ENCODE measurements at places on chromosomes 16 and 17. TPM values are rescaled to one million over a fixed set of nuclear protein-coding genes. Genes with fewer than 3 reads are reported as not detected.

DNA sequence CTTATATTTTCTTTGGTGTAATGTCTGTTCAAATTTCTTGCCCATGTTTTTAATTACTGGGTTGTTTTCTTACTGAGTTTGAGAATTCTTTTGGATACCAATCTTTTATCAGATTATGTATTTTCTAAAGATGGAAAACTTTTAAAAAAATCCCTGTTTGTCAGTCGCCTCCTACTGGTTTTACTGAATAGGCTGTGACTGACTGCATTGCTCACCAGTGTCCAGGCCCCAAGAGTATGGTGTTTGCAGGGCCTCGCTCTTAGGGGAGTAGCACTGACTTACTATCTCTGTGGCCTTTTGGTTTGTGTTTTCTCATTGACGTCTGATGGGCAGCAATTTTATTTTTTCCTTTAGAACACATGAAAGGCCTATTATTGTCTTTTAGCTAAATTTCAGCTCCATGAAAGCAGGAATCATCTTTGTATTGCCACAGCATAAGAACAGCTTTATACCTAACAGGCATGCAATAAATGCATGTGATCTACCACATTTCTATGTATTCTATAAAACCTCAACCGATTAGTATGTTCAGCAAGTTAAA, 188.4 kb downstream of the AATF start:
- no peak for DNase-seq

DNA sequence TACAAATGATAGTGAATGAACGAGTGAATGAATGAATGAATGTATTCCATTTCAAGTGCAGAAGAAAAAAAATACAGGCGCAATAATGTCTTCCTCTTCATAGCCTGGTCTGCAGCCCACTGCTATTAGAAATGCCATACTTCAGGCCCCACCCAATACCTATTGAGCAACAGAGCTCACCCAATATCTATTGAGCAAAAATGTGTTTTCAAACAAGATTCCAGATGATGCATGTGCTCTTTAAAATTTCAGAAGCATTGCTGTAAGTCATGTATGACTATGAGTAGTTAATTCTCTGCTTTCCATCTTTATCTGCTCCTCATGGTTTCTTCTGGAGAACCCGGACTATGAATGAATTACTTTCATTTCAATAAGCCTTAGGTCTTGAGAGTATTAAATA, 308.2 kb downstream of the XYLT1 start:
- DNase-seq, result no peak

- DNase-seq, result no peak
Measured at GRCh38 chr16:83807327-83807709, 460 bp upstream of the HSBP1 start.

GRCh38 chr17:43936434-43936833, 5.8 kb downstream of the PPY start:
- no peak for DNase-seq

DNA sequence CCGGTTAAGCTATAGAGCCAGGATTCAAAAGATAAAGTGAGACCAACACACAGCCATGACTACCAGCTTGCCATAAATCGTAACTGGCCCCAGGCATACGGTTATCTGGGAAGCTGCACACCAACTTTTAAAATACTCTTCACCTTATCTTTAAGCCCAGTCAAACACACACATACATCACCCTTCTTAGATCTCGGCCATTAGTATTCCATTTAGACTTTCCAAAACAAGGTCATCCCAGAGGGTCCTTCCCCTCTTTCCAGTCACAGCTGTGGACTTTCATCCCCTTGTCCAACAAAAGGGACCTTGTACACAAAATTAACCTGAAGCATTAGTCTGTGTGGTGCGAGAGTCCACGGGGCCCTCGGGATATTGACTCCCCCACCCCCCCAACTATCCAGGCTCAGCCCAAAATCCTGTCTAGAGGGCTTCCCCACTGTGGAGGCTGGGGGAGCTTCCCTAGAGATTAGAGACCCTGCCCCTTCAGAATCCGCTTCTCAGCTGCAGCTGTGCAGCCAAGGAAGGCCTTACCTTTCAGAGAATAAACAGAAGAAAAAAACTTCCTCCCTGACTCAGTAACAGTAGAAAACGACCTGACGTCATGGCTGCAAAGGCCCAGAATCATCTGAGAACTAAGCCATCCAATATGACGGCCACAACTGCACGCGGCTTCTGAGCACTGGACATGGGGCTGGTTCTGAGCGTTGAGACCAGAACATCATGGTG, 9.9 kb downstream of the ZFHX3 start:
- no peak for DNase-seq

DNA sequence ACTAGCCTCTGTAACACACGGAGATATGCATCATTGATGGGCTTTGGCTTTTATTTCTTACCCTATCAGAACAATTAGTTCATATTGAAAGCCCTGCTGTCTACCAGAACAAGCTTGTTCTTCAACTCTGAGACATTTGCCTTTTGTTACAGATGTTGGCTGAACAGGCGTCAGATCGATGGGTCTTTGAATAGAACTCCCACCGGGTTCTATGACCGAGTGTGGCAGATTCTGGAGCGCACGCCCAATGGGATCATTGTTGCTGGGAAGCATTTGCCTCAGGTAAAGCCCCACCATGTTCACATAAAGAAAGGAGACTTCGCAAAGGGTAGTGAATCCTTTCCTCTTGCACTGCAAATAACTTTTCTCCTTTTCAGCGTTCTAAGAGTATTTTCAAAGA, 232.1 kb downstream of the PHKB start:
- no peak for DNase-seq

- no peak for DNase-seq
Measured at GRCh38 chr16:49504626-49505025, 131.0 kb downstream of the C16orf78 start.

- no peak for DNase-seq
Measured at GRCh38 chr17:28333083-28333746, 2.1 kb downstream of the IFT20 start.

DNA sequence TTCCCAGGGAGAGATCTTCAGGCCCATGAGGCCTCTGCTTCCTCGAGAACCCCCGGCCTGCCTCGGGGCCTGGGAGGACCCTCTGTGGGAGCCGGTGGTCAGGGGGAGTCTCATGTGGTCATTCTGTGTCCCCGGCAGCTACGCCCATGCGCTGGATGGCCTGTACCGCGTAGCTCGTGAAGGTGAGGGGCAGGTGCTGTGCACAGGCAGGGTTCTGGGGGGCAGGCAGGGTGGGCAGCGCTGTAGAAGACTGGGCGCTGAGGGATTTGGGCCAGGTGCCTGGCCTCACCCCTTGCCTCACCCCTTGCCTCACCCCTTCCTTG, 4.6 kb downstream of the SLC25A10 start:
- DNase-seq, result no peak

DNA sequence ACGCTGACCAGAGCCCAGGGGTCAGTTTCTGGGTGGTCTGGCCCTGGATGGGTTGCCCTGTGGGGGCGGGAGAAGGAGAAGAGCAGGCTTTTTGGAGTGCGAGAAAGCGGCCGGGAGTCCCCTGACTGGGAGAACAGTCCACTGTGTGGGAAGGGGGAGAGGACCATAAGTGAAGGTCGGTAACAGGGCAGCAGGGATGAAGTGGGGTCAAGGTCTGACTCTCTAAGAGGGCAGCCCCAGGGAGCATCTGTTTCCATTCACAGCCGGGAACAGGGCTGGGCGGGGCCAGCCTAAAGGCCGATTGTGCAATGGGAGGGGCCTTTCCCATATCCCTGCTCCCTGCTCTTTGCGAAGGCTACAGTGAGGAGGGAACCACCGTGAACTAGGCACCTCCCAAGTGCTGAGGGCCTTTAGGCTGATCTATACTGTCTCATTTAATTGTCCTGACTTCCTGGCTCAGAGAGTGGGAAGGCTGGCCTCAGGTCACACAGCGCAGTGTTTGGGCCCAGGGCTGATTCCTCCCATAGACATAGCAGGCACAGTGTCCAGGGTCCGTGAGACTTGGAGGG, 10.4 kb upstream of the WFDC1 start:
- DNase-seq, result no peak

DNA sequence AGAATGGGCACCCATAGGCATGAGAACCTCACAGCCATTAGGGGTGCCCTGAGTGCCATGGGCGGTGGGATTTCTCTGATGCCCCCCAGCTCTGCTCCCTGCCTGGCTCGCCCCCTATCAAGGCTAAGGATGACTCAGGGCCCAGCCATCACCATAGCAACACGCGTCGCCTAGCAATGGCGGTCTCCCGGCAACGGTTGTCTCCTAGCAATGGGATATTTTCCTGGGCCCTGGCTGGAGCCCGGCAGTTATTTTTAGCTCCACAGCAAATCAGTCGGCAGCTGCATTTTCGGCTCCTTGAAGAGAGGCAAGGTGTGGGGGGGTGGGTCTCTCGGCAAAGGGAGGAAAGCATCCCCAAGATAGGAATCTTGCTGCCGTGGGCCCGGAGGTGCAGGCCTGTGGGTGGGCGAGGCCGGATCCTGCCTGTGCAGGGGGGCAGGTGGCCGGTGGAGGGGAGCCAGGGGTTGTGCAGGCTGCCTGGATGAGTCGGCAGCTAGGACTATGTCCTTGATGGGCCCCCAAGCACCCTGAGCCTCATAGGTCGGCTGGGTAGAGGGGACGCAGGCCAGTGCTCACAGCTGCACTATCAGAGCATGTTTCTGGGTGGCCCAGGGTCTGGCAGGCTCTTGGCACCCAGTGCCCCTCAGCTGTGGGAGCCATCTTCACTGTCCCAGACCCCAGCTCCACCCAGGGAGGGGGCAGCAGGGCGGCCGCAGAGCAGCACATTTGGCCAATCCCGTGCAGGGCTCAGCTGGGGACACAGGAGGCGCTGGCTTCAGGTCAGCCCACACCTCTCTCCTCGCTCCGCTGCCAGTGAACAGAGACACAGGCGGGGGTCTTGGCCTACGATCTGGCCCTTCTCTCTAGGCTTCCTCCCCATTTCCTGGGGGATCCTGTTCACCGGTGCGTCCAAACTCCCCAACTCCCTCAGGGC, 4.2 kb upstream of the FBXL16 start:
- no peak for DNase-seq

The WDR45B gene
- total RNA-seq, result 37.0 TPM

The CCT6B gene
- total RNA-seq, result 1.9 TPM

The MYH1 gene
- total RNA-seq, result not detected
